ENCODE measurements at places on chromosomes 6 and 20.

DNA sequence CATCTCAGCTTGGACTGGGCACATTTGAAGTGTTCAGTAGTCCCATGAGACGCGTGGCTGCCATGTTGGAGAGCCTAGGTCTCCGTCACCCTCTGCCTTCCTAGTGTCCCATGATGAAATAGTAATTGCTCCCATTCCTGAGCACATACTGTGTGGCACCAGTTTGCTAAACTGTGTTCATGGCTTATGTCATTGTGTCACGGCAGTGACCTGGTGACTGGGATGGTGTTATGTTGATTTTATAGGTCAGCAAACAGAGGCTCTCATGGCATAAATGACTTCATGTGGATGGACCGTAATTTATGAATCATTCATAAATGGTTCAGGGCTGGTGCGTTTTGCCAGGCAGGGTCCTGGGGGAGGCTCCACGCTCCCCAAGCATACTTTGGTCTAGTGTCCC lies 3.8 kb downstream of the BCAS4 start:
- no peak for DNase-seq

- DNase-seq, result no peak
Observed at GRCh38 chr6:107124934-107125348, 9.6 kb upstream of the BEND3 start.

- DNase-seq, result no peak
Observed at GRCh38 chr20:36152261-36152660, 2.3 kb upstream of the EPB41L1 start.

DNA sequence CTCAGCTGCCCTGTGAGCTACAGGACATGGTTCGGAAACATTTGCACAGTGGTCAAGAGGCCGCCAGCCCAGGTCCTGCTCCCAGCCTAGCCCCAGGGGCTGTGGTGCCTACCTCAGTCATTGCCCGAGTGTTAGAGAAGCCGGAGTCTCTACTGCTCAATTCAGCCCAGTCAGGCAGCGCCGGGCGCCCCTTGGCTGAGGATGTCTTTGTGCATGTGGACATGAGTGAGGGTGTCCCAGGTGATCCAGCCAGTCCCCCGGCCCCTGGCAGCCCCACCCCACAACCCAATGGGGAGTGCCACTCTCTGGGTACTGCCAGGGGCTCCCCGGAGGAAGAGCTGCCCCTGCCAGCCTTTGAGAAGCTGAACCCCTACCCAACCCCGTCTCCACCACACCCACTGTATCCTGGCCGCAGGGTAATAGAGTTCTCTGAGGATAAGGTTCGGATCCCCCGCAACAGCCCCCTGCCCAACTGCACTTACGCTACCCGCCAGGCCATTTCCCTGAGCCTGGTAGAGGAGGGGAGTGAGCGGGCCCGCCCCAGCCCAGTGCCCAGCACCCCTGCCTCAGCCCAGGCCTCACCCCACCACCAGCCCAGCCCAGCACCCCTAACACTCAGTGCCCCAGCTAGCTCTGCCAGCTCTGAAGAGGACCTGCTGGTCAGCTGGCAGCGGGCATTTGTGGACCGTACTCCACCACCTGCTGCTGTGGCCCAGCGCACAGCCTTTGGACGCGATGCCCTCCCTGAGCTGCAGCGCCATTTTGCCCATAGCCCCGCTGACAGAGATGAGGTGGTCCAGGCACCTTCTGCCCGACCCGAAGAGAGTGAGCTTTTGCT lies 5.2 kb downstream of the LRRC73 start:
- no peak for DNase-seq
